ENCODE measurements at places on chromosomes 11 and 22. TPM values are rescaled to one million over a fixed set of nuclear protein-coding genes. Genes with fewer than 3 reads are reported as not detected.

AGBL2 gene
- 8.2 TPM for total RNA-seq

DNA sequence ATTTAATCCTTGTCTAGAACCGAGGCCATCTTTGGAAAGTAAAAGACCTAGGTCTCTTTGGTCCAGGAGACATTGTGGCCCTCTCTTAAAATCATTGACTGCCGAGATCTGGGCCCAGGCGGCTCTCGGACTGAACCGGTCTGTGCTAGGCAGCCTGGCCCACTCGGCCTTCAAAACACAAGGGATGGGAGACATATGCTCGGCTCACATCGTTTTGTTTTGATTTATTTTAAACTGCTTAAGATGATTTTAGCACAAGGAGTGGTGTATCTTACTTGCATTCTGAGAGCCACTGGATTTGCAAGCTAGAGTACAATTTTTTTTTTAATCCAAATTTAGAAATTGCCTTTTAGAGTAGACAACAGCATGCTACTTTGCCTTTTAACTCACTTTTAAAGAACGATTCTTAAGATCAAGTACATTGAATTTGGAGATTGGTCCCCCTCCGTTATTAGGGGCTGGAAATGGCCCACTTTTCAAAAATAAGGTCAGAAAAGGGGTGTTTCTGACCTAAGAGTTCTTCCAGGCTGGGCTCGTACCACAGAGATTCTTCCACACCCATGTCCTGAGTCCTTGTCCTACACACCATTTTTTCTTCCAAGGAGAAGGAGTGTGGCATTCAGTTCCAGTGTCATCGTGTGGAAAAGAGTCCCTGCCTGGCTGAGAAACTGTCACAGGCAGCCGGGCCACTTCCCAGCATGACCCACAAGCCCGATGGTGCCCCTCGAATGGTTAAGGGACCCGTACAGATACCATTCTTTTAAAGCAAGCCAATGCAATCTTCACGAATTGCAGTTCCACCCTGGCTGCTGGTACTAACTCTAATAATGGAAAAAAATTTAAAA lies 80.5 kb upstream of the WNT7B start:
- peak overlapping the region; percentile 94 for H3K27ac ChIP-seq
- H3K36me3 ChIP-seq: peaks cover 3% of the 10 kb centered on the region
- H3K27me3 ChIP-seq: no peaks in the 10 kb centered on the region
- H3K4me1 ChIP-seq: peaks cover 31% of the 10 kb centered on the region

IL17RA gene
- total RNA-seq: 26.2 TPM

RAB38 gene
- 1.0 TPM for total RNA-seq

DNA sequence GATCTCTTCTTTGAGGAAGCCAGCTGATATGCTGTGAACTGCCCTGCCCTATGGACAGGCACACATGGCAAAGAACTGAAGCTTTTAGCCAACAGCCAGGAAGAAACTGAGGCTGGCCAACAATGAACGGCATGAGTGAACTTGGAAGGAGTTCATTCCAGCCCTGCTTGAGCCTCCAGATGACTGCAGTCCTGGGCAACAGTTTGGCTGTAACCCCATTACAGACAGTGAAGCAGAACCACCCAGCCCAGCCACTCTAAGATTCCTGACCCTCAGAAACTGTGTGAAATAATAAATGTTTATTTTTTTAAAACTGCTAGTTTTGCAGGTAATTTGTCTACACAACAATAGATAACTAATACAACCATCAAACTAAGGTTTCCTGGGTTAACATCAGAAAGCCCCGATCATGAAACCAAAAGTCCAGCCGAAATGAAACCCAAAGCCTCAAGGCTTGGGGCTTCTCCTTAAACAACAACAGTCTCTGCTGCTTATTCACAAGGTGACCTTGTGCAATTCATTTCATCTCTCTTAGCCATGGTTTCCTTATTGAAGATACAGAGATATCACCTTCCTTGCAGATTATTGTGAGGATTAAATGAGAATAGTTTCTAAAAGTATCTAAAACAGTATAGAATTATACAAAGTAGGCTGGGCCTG lies 31.4 kb downstream of the PAK1 start:
- peaks cover 5% of the 10 kb centered on the region for H3K36me3 ChIP-seq
- peaks cover 22% of the 10 kb centered on the region for H3K27me3 ChIP-seq
- DNase-seq: no peak
- no peak overlapping the region for H3K27ac ChIP-seq

RIMBP3B gene
- total RNA-seq: not detected

OR8K5 gene
- not detected for total RNA-seq

- H3K27me3 ChIP-seq: peaks cover 75% of the 10 kb centered on the region
- H3K36me3 ChIP-seq: no peaks in the 10 kb centered on the region
- no peak overlapping the region for H3K4me3 ChIP-seq
- no peak overlapping the region for H3K27ac ChIP-seq
Measured at GRCh38 chr11:107623183-107623582, 32.2 kb downstream of the ELMOD1 start.

- H3K36me3 ChIP-seq: no peaks in the 10 kb centered on the region
- no peak overlapping the region for H3K4me3 ChIP-seq
- peaks cover 17% of the 10 kb centered on the region for H3K27me3 ChIP-seq
- H3K4me1 ChIP-seq: no peaks in the 10 kb centered on the region
Measured at GRCh38 chr22:23383491-23384361, 196.4 kb downstream of the IGLL1 start.

PYGM gene
- 27.1 TPM for total RNA-seq

GRCh38 chr11:22808571-22809197 lies 20.9 kb downstream of the SVIP start:
- no peaks in the 10 kb centered on the region for H3K27me3 ChIP-seq
- H3K36me3 ChIP-seq: no peaks in the 10 kb centered on the region
- no peak overlapping the region for H3K4me3 ChIP-seq

GRCh38 chr11:68297812-68298658 lies 14.4 kb upstream of the LRP5 start:
- no peak overlapping the region for H3K27ac ChIP-seq
- no peak overlapping the region for H3K4me3 ChIP-seq
- H3K36me3 ChIP-seq: no peaks in the 10 kb centered on the region
- peak; percentile 72 for DNase-seq
- peaks cover 2% of the 10 kb centered on the region for H3K4me1 ChIP-seq

MEI1 gene
- 60.9 TPM for total RNA-seq

DNA sequence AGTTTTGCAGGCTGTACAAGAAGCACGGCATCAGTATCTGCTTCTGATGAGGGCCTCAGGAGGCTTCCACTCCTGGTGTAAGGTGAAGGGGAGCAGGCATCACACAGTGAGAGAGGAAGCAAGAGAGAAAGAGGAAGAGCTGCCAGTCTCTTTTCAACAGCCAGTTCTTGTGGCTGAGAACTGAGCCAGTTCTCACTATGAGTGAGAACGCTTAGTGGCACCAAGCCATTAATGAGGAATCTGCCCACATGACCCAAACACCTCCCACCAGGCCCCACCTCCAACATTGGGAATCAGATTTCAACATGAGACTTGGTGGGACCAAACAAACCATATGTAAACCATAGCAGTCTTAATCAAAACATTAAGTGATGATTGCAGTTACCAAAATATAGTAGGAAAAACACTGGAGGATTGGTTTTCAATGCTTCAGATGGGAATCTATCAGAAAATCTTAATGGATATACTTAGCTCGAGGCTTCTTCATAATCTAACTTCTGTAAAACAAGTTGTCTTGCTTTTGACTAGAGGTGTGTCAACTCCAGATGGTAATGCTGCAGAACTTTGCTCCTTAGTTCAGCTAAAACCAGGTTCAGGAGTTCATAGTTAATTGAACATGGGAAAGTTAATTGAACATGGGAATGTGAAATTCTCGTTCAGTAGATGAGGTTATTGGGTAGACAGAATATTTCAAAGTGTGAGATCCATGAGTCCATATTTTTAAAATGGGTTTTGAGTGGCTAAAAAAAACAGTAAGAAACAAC lies 12.2 kb downstream of the FAR1 start:
- no peak for DNase-seq
- no peak overlapping the region for H3K4me3 ChIP-seq
- peaks cover 24% of the 10 kb centered on the region for H3K4me1 ChIP-seq
- H3K27ac ChIP-seq: no peak overlapping the region
- H3K36me3 ChIP-seq: no peaks in the 10 kb centered on the region
- H3K27me3 ChIP-seq: no peaks in the 10 kb centered on the region

DNA sequence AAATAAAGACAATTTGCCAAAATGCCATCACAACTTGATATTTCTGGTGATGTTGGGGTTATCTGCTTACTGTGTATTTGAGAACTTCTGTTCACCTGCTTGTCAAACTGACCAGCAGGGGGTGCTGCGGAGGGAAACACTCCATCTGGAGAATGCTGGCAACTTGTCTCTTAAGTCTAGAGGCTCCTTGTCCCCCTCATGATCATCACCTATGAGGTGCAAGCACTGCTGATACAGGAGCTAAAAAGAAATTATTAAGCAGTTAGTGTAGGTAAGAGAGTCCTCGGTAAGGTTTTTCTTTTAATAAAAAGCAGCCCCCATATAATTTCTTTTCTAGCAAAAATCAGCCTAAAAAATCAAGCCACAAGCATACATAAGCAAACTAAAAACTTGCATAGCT lies 32.7 kb upstream of the GLYATL1B start:
- H3K27ac ChIP-seq: no peak overlapping the region
- no peak overlapping the region for H3K4me3 ChIP-seq
- H3K4me1 ChIP-seq: peaks cover 13% of the 10 kb centered on the region
- DNase-seq: peak; percentile 68

DNA sequence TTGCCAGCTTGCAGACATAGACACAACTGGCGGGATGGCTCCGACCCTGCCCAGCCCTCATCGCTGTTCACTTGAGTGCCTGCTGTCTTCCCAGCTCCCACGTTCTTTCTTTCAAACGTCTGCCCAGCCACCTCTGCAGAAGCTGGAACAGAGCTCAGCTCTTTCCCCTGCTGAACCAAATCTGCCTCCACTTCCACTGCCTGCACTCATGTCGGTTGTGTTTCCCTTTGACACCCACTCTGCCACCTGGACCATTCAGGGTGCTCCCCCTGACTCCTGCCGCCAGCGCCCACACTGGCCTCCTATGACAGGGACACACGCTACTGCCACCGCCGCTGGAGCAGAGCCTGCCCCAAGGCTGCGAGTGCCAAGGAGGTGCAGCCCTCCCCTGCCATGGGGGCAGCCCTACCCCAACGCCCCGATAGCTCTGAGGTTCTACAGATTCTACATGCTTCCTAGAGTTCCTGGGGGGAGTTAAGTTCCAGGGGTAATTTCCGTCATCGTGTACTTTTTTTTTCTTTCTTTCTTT lies 37.9 kb downstream of the TST start:
- no peak overlapping the region for H3K27ac ChIP-seq
- no peak overlapping the region for H3K4me3 ChIP-seq
- no peaks in the 10 kb centered on the region for H3K36me3 ChIP-seq
- DNase-seq: no peak

GRCh38 chr11:65377777-65378176 lies 4.7 kb downstream of the SLC25A45 start:
- peak overlapping the region; percentile 47 for H3K27ac ChIP-seq
- H3K4me1 ChIP-seq: peaks cover 9% of the 10 kb centered on the region

SMC1B gene
- not detected for total RNA-seq

GGT1 gene
- 20.1 TPM for total RNA-seq

GRCh38 chr11:71425860-71426259 lies 22.3 kb downstream of the DHCR7 start:
- H3K4me1 ChIP-seq: peaks cover 7% of the 10 kb centered on the region
- peak overlapping the region; percentile 62 for H3K27ac ChIP-seq
- no peak overlapping the region for H3K4me3 ChIP-seq
- no peaks in the 10 kb centered on the region for H3K27me3 ChIP-seq
- no peaks in the 10 kb centered on the region for H3K36me3 ChIP-seq

APOBEC3A gene
- total RNA-seq: 0.70 TPM

GRCh38 chr11:46528445-46529094 lies 65.3 kb downstream of the AMBRA1 start:
- DNase-seq: no peak
- no peak overlapping the region for H3K27ac ChIP-seq
- H3K27me3 ChIP-seq: no peaks in the 10 kb centered on the region
- H3K4me3 ChIP-seq: peak overlapping the region; percentile 19
- H3K4me1 ChIP-seq: peaks cover 21% of the 10 kb centered on the region
- H3K36me3 ChIP-seq: no peaks in the 10 kb centered on the region
